CD4-positive, alpha-beta T cell treated with Interleukin-10 for 1 hour (primary cell): ENCODE measurements at places on chromosomes 6 and 20.

- DNase-seq: no peak
Observed at GRCh38 chr20:24674921-24675605, 205.6 kb downstream of the SYNDIG1 start.

- DNase-seq: no peak
Observed at GRCh38 chr6:105401247-105402089, 1.4 kb downstream of the PREP start.

DNA sequence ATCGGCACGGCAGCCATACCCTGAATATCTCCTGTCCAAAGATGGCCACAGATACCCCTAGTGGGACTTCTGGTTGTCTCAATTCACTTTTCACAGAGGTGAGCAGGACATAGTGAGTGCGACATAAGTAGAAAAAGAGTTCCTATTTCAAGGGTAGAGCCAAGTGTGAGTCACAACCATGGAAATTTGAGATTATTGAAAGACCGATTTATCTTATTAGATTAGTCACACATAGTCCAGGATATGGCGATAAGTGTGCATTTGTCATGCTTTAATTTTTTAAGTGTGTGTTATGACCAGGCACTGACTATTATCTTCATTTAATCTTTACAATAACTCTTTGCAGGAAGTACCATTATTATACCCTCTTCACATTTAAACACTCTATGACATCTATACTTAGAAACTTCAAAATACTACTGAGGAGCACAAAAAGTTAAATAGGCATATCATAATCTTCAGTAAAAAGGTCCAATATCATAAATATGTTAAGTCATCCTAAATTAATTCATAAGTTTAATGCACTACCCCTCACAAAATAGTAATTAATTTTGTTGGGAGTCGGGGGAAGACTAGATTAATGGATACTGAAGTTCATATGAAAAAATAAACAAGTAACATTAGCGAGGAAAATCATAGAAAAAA is 13.4 kb upstream of the TNFAIP3 start:
- no peak for DNase-seq

- DNase-seq: no peak
Observed at GRCh38 chr20:58973179-58973578, 7.9 kb upstream of the NELFCD start.

- no peak for DNase-seq
Observed at GRCh38 chr20:43863330-43863729, 51.3 kb upstream of the TOX2 start.

GRCh38 chr6:35080821-35081425 is 60.2 kb downstream of the TCP11 start:
- DNase-seq: no peak

DNA sequence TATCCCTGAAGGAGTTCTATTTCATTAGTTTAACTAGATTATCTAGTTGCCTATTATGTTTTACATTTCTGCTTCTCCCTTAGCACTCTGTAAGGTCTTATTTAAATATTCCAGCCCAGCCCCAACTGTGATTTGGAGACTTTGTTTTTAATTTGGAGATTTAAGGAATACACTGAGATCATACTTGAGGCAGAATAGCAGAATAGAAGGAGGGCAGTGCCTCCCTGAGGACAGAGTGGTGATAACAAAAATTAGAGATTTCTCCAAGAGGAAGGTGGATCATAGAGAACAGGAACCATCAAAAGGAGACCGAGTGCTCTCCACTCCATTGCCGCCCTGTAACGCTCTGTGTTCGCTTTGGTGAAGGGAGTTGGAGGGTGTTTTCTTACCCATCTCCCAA is 14.8 kb upstream of the CD164 start:
- no peak for DNase-seq

DNA sequence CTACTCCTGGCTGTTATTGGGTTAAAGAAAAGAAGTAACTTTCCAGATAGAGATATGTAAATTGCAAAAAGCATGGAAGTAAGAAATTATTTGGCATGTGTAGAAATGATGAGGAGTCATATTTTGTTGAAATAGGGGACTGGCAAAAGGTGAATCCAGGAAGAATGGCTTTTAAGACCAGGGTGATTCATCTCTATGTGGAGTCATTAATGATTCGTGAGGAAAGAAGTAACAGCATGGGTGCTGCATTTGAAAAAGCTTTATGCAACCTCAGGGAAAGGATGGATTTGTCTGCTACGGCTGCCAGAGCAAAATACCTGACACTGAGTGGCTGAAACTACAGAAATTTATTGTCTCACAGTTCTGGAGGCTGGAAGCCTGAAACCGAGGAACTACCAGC is 14.8 kb upstream of the SYNE1 start:
- no peak for DNase-seq

GRCh38 chr6:551829-552350 is 105.0 kb downstream of the HUS1B start:
- no peak for DNase-seq

DNA sequence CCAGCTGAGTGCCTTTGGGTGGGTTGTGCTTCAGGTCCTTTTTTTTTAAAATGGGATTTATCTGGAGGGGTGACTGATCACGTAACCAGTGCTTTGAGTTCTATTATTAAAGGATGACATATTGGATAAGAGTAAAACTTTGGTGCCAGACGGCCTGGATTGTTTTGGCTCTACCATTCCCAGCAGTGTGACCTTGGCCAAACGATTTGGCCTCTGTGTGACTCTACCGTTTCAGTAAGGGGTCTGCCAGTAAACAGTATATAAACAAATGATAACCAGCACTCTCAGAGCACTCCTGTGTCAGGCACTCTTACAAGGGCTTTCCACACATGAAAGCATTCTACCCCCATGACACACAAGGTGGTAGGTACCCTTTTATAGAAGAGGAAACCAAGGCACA is 8.7 kb downstream of the SCRT2 start:
- DNase-seq: no peak
